Activated T-cell treated with anti-CD3 and anti-CD28 coated beads for 1 hour (primary cell): ENCODE measurements at places on chromosomes 2 and 18.

DNA sequence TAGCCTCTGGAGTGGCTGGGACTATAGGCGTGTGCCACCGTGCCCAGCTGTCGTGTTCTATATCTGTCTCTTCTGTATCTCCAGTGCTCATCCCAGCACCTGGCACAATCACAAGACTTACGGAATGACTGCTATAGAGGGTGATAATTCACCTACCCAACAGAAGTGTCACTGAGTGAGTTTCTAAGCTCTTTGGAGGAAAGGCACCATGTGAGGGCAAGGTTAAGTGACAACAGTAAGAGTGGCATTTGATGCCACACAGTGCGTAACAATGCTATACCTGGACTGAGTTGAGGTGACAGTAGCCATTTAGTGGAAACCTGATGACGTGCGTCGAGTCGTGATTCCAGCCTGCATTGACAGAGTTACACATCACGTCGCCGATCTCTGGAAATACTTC is 89.0 kb downstream of the KCTD1 start:
- no peak for DNase-seq

DNA sequence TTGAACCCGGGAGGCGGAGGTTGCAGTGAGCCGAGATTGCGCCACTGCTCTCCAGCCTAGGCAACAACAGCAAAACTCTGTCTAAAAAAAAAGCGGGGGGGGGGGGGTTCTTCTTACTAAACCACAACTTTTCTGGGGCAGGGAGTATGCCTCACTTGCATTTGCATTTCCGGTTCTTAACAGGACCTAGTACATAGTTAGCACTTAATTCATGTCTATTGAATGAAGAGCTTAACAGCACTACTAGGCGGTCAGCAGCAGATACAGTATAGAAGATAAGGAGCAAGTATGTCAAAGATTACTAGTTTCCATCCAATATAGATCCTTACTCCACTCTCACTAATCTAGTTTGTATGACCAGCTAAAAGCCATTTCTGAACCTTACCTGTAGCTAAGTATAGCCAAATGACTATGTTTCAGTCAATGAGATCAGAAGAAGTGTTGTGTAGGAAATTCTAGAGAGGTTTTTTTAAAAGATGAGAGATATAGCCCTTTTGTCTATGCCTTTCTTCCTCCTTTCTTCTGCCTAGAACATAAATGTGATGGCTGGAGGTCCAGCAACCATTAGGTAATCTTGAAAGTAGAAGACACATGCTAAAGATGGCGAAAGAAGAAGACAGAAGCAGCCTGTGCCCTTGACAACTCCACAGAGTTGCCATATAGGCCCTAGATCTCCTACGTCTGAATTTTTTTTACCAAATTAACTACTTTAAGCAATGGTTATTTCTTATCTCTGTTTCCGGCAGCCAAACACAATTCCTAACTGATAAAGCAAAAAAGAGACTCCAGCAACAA is 11.3 kb downstream of the HYCC2 start:
- DNase-seq, result no peak

GRCh38 chr2:88658881-88659537 is 31.7 kb upstream of the EIF2AK3 start:
- no peak for DNase-seq

- no peak for DNase-seq
Observed at GRCh38 chr2:18046558-18047212, 168.2 kb downstream of the KCNS3 start.

- DNase-seq, result no peak
Observed at GRCh38 chr2:216752855-216753505, 57.6 kb upstream of the IGFBP5 start.

DNA sequence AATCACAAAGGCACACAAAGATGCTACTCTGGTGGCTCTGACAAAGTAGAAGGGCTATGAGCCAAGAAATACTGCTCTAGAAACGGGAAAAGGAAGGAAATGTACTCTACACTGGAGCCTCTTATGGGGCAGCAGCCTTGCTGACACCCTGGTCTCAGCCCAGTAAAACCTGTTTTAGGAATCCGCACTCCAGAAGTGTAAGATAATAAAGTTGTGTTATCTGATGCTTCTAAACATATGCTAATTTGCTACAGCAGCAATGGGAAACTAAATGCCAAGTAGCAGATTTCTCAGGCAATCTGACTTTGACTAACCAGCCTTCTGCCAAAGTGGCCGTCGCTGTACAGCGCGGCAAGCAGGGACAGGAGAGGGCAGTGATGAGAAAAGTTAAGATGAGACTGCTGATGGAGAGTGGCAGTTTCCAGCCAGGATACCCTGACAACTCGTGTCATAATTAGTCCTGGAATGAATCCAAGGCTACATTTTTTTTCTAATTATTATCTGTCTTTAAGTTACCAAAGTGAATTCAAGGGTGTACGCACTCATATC is 99.0 kb downstream of the NETO1 start:
- no peak for DNase-seq
